ENCODE measurements at places on chromosomes 3 and 15.

GRCh38 chr3:138461246-138461645 lies 26.8 kb downstream of the ESYT3 start:
- no peak for DNase-seq

DNA sequence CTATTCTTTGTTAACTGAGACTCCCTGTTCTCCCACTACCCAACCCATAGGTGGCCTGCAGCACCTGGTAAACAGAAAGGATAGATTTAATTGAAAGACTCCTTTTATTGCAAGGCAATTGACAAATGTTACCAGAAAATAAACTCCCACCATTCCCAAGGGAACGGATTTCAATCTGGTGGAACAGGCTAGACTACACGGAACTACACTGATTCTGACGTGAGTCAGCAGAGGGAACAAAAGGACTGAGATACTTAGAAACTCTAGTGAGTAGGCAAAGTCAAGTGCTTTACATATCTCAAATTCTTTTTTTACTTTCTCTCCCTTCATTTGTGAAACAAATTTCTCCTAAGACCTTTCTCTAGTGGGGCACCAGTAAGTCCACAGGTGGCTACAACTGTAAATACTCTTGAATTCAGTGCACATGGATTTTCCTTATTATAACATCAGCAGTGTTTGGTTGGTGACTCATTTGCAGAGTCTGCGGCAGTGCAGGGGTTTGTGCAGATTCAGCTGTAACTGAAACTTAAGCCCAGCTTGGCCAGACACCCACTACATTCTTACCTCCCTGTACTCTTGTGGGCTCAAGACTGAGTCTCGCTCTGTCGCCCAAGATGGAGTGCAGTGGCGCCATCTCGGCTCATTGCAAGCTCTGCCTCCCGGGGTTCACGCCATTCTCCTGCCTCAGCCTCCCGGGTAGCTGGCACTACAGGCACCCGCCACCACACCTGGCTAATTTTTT lies 34.3 kb upstream of the PLSCR2 start:
- no peak for DNase-seq

DNA sequence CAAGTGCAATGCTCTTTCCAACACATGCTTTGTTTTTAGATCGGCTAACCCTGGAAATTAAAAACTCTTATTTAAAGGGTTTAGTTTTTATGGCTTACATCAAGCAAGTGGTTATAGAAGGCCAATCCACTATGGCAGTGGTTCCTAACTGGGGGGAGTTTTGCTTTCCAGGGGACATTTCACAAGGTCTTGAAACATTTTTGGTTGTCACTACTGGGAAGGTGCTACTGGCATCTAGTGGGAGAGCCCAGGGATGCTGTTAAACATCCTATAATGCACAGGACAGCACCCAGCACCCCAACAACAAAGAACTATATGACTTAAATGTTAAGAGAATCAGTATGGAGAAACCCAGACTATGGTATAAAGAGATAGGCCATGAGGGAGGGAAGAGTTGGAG lies 439.0 kb downstream of the NTRK3 start:
- DNase-seq = no peak

- no peak for DNase-seq
Observed at GRCh38 chr3:125136966-125137357, 75.6 kb downstream of the SLC12A8 start.

DNA sequence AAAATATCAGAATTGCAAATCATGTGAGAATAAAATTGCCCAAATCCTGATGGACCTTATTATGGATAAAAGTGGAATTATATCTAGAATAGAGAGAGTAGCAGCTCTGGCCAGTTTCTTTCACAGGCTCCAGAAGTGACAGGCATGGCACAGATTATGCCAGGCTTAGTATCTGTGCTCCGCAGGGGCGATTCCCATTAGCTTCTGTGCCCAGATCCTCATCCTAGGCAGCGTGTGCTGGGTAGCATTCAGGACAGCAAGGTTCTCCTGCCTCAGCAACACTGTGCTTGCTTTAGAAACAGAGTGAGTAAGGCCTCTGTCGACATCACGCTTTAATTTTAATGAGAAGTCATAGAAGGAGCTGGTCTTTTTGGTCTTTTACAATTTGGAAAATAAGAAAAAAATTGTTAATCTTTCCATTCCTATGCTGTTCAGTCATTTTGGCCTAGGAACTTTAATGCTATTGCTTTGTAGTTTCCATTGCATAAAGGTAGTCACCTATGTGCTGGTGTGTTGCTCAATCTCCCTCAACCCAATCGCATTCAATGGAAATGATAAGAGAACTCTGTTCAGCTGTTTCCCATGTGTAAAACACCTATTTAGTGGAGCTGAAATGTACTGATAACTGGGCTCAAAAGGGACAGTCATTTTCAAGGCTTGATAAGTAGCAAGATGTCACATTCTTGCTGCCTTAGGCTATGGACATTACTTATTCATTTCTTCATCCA lies 770.1 kb downstream of the AGBL1 start:
- DNase-seq = no peak

- no peak for DNase-seq
Observed at GRCh38 chr15:85545185-85545584, 164.8 kb downstream of the AKAP13 start.

- DNase-seq = no peak
Observed at GRCh38 chr3:45655906-45656305, 33.3 kb upstream of the SACM1L start.

- no peak for DNase-seq
Observed at GRCh38 chr15:71120428-71120944, 5.2 kb downstream of the THSD4 start.
